ENCODE measurements at places on chromosomes 1 and 21.

- DNase-seq: no peak
Measured at GRCh38 chr1:26986658-26987057, 6.8 kb upstream of the TRNP1 start.

DNA sequence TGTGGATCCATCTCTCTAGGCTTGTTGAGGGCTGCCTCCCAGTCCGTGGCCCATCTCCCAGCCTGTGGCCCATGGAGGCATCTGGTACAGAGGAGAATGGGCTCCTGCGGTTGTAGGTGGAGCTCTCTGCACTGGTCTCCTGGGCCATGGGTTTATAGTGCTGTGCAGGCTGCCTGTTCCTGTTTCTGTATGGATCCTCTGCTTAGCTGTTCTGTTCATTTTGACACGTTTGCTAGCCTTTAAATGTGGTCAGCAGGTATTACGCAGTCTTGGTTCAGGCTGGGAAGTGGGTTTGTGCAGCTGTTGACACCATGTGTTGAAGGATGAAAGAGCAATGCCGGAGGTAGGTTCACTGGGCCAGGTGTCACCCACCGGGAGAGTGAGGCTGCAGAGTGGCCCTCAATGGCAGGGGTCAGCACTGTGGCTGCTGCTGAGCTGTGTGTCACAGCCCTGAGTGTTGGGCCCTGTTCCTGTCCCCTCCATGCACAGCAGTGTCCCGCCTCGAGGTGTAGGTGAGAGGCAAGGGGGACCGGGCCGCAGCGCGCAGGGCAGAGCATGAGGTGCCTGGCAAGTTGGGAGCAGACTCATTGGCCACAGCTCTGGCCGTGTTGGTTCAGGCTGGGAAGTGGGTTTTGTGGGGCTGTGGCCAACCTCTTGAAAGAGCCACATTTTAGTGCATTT, 39.0 kb downstream of the SNAP47 start:
- DNase-seq: no peak

- DNase-seq: no peak
Measured at GRCh38 chr1:176925223-176925622, 239.3 kb downstream of the ASTN1 start.

GRCh38 chr1:245051349-245052221, 103.2 kb upstream of the KIF26B start:
- DNase-seq: no peak

GRCh38 chr1:51754666-51755065, 123.9 kb downstream of the NRDC start:
- DNase-seq: no peak

GRCh38 chr1:14660801-14661200, 62.3 kb downstream of the KAZN start:
- no peak for DNase-seq

DNA sequence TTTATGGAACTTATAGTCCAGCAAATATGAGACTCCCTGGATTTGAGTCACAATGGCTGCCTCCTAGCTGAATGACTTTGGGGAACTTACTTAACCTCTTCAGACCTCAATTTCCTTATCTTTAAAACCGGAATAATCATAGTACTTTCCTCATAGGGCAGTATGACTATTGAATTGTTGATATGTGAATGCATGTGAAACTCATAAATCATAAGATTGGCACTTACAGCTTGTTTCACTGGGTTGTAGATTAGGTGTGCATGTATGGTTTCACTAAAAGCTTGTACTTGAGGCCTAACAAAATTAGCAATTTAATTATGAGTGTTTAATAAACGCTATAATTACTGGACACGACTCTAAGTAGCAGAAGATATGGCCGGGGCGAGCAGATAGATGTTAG, 72.5 kb downstream of the ST6GALNAC5 start:
- DNase-seq: no peak

DNA sequence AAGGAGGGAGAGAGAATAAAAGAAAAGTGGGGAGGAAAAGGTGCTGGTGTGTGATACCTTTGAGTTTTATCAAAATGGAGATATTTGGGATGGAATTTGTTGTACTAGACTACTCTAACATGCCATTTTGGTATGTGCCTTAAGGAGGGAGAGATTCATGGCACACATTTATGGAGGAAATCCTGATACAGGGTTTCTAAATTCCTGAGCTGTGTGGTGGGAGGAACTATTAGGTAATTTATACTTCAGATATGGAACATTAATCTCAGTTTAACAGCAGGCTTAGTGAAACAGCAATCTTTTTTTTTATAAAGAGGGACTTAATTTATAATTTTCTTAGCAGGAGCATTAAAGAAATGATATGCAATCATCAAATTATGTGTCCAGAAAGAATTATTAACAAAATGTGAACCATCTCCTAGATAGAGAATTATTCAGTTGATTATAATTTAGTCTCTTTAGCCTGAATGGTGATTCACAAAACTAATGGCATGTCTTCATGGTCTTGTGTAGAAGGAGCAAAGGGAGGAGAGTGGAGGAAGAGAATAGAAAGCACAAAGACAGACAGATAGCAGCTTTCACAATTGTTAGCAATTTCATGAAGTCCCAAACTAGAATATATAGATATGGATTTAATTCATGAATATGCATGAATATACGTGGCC, 301.6 kb downstream of the HLX start:
- DNase-seq: no peak

GRCh38 chr1:204319027-204319426, 40.7 kb downstream of the PLEKHA6 start:
- DNase-seq: no peak

GRCh38 chr1:244548558-244549115, 87.6 kb downstream of the CATSPERE start:
- DNase-seq: no peak

DNA sequence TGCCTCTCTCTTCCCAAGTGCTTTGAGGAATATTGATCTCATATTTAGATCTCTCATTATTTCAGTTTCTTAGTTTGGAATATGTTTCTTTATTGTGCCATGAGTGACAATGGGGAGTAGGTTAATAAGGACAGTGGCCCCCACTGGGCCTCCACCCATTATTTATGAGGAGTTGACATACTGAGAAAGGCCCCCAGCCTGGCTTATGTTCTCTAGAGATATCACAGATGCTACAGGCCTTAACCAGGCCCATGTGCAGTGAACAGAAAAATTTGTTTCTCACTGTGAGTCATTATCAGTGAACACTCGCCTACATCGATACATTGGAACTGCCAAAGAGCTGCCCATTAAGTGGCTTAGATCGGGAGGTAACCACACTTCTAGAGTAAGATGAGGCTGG, 35.7 kb upstream of the SYT6 start:
- DNase-seq: no peak

DNA sequence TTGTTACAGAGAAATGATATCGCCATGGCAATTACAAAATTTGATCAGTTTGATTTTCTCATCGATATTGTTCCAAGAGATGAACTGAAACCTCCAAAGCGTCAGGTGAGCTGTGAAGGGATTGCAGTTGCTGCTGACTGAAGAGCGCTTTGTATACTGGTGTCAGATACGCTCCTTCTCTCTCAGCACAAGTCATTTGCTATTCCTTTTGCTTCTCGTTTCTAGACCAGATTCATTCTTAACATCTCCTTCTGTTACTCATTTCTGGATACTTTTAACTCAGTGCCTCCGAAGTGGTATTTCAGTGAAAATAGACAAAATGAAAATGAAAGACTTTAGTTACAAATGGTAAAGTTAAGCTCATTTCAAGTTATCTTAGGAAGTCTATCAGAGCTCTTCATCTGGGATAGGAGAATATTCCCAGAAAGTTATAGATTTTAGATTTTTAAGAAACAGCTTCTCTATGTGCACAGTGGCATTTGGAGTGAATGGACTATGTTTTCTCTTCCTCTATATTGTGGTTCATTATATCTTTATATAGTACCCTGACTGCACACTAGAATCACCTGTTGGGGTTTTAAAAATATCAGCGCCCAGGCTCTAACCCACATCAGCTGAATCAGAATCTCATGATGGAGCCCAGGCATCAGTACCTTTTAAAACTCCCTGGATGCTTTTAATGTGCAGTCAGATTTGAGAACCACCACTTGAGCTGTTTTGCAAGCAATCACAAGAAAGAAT, 30.3 kb upstream of the KCNQ4 start:
- no peak for DNase-seq

DNA sequence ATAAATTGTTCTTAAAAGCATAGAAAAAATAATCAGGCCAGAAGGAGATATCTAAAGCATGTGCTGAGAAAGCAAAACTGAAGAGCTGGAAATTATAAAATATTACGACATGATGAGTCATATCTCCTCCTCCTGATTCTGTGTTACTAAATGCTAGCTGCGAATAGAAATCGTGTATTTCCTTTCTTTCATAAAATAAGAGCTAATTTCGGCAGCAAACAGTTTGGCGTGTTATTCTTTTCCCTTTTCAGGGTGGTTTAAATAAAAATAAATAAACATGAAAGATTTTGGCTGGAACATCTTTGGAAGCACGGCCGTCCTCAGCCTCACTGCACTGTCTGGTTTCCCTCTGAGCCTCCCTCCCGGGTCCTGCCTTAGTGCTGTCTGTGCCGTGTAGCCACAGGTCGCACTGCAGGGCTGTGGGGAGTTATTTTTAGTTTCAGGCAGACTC, 56.0 kb downstream of the ADARB1 start:
- no peak for DNase-seq

- no peak for DNase-seq
Measured at GRCh38 chr1:51946300-51946699, 44.2 kb downstream of the RAB3B start.

- DNase-seq: no peak
Measured at GRCh38 chr1:167674156-167674555, 44.1 kb downstream of the RCSD1 start.

DNA sequence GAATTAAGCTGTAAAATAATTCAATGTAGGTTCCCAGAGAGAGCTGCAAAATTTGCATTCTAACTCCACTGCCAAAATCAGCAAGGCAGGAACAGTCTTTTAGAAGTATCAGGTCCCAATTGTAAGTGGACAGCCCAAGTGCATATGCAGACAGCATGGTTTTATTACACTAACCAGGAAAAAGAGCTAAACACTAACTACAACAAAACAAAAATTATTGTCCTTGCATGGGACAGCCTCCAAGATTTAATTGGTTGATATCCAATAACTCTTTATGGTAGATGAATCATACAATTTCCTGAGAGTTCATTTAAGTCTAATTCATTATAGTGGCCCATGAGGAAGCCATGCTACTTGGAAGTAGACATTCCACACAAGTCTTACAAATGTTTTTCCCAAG, 154.3 kb upstream of the ZNF648 start:
- no peak for DNase-seq

- no peak for DNase-seq
Measured at GRCh38 chr1:94858276-94858675, 38.1 kb downstream of the SLC44A3 start.

DNA sequence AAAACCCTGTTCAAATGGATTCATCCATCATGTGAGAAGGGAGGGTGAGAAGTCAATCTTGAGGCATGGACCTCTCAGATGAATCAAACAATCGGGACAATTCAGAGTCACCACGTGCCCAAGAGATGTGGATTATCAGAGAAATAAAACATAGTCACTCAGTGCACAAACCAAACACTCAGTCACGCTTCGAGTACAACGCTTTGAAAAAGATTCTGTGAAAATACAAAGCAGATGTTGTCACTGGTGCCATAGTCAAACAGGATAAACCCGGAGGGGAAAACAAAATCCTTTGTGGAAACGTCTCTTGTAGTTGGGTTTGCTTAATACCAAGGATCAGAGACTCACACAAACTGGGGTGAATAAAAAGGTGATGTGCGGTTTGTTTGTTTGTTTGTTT, 188.4 kb downstream of the RRAGC start:
- no peak for DNase-seq

DNA sequence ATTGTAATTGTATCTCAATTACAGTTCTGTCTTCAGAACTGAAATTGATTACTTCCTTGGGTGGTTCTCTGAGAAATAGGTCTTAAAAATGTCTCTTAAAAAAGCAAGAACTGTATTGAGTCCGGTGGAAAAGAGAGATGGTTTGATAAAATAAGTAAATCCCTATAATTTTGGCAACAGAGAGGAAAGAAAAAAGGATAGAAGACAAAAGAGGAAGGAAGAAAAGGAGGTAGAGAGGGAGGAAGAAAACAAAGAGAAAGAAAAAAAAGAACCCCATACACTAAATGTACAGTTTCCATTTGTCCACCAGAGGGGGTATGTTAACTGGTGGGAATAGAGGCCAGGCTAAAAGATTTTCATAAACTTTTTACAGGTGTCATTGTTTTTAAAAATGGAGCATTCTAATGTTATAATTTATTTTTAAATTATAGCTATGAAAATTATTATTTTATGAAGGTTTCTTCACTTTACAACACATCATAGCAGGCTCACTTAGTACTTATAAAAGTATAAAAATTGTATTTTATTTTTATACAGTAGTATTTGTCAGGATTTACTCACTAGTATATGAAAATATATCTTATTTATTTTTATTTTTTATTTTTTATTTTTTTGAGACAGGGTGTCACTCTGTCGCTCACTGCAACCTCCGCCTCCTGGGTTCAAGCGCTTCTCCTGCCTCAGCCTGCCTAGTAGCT, 2.1 kb upstream of the UBE2T start:
- DNase-seq: no peak

DNA sequence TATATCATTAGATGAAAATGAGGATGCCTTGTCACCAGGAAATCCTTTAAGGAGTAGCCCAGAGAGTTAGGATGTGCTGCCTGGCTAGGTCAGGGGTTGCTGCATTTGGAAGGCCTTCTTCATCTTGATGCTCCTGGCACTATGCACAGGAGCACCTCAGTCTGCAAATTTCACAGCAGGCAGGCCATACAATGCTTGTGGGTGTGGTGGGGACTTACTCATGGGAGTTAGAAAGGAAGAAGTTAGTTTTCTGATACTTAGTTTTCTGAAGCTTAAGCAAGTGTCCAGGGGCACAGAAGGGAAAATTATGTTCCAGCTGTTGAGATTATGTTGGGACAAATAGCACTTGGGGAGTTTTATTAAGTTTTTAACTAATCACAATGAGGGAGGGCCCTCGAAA, 11.4 kb downstream of the HLX start:
- DNase-seq: no peak

DNA sequence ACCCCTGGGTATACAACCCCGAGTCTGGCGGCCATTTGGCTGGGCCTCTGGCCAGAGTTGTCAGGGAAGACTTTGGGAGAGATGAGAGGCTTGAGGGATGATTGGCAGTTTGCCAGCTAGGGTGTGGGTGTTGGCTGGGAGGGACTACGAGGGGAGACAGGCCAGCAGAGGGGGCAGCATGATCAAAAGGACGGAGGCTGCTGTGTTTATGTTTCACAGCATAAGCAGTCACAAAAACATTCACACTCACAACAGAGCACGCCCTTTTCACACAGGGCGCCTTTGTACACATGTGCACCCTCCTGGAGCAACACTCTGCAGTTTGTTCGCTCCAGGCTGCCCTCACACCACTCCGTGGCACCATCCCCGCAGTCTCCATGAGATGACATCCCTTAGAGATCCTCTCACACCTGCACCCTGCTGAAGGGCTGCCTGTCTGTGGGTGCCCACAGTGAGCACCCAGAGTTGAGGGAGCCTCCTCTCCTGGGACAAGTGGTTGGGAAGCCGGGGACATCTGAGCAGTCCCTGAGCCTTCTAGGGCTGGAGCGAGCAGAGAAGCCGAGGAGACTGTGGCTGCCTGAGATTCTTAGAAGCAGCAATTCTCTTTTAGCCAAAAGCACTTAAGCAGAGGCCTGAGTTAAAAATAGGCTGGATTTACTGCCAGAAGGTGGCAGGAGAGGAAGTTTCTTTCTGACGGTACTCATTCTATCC, 15.4 kb downstream of the EFNA3 start:
- DNase-seq: no peak
